ENCODE measurements at places on chromosomes 3 and 15.

GRCh38 chr15:100017140-100017539 lies 283.9 kb upstream of the LYSMD4 start:
- no peak for DNase-seq

DNA sequence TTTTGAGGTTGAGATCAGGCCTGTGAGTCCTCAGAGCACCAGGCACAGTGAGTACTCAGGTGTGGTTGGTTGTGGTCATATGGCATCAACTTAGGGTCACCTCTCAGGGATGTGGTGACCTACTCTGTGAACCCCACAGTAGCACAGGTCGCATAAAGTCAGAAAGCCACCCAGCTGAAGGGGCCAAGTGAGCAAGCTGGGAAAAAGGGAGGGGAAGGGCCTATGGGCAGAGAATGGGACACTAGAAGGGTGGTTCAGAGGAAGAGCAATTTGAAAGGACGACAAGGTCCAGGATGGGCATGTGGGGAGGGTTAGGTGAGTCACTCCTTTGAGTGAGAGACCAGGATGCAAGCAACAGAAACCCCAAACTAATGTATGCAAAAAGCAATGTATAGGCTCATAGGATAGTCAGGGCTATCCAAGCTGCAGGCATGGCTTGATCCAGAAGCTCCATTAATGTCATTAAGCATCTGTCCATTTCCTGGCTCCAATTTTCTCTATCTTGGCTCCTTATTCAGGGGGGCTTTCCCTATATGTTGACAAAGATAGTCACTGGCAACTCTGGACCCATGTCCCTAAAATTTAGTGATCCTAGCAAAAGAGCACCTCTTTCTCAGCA lies 33.5 kb downstream of the HMCES start:
- no peak for DNase-seq

GRCh38 chr3:196920733-196921132 lies 21.6 kb downstream of the NCBP2 start:
- no peak for DNase-seq

DNA sequence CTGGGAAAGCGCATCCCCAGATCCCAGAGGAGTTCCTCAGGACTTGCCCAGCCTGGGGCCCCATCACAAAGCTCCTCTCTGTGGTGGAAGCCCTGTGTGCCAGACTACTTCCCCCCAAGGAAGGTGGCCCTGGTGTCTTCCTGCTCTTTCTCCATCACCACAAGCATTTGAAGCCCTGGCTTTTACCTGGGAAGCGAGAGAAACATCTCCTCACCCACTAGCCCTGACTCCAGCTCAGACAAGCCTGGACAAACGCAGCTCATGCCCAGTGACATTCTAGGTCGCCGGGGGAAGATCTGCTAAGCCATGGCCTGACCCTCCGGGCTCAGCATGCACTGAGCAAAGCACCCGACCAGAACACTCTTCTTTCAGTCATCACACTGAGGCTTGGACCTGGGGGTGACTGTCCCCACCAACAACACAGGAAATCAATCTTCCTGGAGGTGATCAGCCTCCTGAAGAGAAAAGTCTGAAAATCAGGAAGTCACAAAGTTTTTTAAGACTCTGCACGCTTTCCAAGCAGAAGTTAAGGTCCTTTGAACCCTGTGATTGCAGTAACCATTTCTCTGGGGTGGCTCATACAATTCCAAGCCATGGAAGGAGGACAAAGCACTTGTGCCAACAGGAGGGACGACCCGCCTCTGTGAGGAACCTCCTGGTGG lies 40.8 kb downstream of the KLHL25 start:
- no peak for DNase-seq
